ENCODE measurements at places on chromosomes 2 and 18.
A peak's percentile ranks its signal among the peaks of the same experiment; 100 is the strongest.

- no peak for DNase-seq
Measured at GRCh38 chr18:61736133-61736532, 156.7 kb downstream of the RNF152 start.

DNA sequence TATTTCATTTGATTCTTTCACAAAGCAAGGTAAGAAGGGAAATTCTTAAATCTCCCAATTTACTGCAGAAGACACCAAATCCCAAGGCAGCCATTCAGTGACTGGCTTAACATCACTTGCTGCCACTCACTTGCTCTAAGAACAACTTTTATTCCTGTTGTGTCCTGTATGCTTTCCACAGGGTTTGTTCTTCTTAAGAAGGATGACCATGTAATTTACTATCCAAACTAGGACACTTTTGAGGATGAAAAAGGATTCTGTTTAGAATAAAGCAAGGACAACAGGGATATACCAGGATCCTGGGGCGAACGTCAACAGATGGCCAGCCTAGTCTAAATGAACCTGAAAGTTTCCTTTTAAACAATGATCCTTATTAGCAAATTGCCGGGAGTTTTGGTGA, 34.8 kb downstream of the RIT2 start:
- DNase-seq: no peak

DNA sequence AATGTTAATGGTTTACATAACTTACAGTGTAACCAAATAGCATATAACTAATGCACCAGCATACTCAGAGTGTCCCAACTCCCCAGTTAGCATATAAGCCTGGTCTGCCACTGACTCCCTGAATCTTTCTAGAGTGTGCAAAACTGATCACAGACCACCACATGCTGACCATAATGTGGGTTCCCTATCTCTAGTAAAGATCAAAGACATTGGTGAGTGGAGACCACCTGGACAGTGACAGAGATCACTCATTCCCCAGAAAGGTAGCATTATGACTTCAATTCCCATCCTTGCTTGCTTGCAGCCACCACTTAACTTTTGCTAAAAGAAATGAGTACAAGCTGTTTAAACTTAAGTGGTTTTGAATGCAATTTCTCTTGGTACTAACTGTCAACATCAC, 39.0 kb downstream of the KANSL1L start:
- no peak for DNase-seq

GRCh38 chr2:164569378-164569777, 51.9 kb downstream of the GRB14 start:
- no peak for DNase-seq

DNA sequence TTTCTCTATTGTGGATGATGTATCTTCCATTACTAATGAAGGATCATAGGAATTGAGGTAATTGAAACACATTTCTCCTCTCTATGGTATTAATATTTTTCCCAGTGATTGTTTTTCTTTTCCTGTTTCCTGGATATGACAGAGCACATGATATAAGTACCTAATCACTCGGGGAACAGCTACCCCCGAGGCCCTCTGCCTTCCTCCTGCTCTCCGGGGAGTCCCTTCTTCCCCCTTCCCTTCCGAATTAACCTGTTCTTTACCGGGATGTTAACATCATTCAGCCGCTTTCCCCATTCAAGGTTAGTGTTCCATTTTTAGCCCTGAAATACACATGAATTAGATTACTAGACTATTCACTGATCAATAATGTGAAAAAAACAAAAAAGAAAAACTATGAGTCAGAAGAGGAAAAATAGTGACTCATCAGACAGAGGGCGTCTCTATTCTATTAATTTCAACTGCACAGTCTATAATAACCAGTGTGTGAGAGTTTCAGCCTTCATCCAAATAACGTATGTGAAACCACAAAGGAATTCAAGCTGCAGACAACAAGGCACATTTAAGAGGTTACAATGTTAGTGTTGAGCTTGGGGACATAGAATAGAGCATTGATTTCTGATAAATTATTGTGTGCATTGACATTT, 450.8 kb downstream of the DLGAP1 start:
- no peak for DNase-seq

DNA sequence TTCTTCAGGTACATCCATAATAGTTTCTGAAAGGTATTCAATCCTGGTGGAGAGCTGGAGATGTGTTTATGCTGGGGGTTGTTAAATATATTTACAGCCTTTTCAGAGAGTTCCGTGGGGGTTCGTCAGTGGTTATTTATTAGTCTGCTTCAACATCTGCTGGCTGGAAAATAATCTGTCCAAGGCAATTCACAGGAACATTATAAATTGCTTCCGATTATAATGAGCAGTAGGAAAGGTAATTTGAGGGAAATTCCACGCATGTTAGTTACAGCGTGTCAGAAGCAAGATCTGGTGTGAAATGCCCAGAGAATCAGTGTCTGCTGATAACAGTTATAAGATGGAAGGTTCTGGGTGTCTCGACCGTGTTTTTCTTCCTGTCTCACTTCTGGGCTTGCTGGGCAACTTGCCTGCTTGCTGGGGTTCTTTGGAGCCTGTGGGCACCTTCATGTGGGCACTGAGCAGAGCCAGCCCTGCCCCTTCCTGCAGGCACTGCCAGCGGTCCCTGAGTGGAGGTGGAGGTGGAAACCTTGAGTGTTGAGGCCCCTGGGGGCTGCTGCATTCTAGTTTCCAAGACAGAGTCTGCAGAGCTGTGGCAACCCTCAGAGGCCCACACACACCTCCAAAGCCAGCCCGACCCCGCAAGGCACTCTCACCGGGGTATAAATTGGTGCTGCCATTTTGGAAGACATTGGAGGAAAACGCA, 185.7 kb downstream of the FAM210A start:
- no peak for DNase-seq

- no peak for DNase-seq
Measured at GRCh38 chr18:36871801-36872200, 42.9 kb downstream of the KIAA1328 start.

DNA sequence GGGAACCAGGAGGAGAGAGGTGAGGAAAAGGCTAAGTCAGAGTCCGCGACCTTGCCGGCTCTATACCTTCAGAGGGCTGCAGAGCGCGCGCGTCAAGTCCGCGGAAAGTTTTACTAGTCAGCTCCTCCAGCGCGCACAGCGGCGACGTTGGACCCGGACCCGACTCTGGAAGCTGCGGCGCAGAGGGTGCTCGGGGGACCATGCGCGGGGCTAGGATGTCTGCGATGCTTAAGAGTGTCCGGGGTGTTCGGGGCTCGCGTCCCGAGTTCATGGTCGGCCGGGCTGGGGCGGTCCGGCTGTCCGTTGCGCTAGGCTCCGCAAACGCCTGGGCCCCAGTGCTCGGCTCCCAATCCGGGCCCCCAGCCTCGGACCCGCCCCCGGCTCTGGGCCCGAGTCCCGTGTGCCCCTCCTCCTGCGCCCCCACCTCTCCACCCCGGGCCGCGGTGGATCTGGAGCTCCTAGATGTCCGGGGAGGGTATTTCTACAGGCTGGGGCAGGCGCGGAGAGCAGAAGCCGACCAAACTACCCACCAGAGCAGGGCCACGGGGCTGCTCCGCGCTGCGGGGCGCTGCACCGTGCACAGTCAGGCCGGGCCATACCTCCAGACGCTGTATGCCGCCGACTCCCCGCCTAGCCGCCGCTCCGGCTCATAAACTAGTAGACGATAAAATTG, at the start of gene LBX2:
TSS of gene LBX2 (minus strand) at position 337 of the 673 bp plus-strand sequence. CDS start at position 271, 66 bp downstream.
- peak; percentile 85 for DNase-seq

- DNase-seq: peak; percentile 89
Measured at GRCh38 chr18:74775239-74775638, 177.6 kb downstream of the ZNF407 start.

GRCh38 chr2:102392942-102393341, 30.0 kb upstream of the IL18RAP start:
- no peak for DNase-seq

- no peak for DNase-seq
Measured at GRCh38 chr2:177651833-177652232, 259.3 kb downstream of the AGPS start.

GRCh38 chr18:52518086-52518485, 178.1 kb downstream of the DCC start:
- no peak for DNase-seq

- peak; percentile 95 for DNase-seq
Measured at GRCh38 chr2:43073401-43073825, 153.0 kb downstream of the ZFP36L2 start.

- DNase-seq: no peak
Measured at GRCh38 chr18:50096766-50097435, 98.0 kb downstream of the MYO5B start.

- no peak for DNase-seq
Measured at GRCh38 chr18:24991141-24992060, 360.6 kb downstream of the ZNF521 start.

GRCh38 chr2:144086965-144087364, 433.0 kb downstream of the ZEB2 start:
- DNase-seq: no peak

- no peak for DNase-seq
Measured at GRCh38 chr18:56034949-56035348, 447.0 kb upstream of the TCF4 start.

- DNase-seq: peak; percentile 66
Measured at GRCh38 chr18:80175451-80176204, 66.6 kb downstream of the ADNP2 start.

DNA sequence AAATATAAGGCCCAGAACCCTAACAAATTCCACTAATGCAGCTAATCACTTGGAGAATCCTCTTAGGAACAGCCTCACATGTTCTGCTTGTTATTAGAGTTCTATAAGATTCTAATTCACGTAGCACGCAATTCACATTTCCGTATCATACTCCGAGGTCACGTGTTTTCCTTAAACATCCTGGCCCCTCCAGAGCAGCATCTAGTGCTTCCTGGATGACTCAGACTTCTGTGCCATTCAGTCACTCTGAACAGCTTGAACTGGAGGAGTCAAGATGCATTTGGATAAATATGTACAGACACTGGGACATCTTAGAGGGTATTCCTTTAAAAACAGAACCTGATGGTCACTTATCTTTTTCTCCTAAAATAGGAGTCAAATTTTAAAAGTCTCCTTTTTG, 156.5 kb downstream of the MYO5B start:
- no peak for DNase-seq

GRCh38 chr2:135916207-135916606, 40.0 kb upstream of the MCM6 start:
- DNase-seq: no peak

GRCh38 chr2:23291239-23291638, 93.7 kb upstream of the KLHL29 start:
- DNase-seq: no peak

- peak; percentile 88 for DNase-seq
Measured at GRCh38 chr2:26922405-26923188, 47.8 kb upstream of the MAPRE3 start.
